ENCODE measurements at places on chromosomes 7 and 10.

DNA sequence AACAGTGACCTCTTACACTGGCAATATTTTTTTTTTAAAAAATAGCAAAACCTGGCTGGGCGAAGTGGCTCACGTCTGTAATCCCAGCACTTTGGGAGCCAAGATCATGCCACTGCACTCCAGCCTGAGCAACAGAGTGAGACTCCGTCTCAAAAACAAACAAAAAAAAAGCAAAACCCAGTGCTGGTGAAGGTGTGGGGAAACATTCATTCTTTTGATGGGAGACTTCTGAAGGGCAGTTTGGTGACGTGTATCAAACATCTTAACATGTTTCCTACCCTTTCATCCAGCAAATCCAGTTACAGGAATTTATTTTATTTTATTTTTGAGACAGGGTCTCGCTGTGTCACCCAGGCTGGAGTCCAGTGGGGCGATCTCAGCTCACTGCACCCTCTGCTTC, 58.0 kb downstream of the CHST3 start:
- no peak for DNase-seq

- no peak for DNase-seq
Measured at GRCh38 chr10:15152556-15152955, 15.9 kb downstream of the NMT2 start.

DNA sequence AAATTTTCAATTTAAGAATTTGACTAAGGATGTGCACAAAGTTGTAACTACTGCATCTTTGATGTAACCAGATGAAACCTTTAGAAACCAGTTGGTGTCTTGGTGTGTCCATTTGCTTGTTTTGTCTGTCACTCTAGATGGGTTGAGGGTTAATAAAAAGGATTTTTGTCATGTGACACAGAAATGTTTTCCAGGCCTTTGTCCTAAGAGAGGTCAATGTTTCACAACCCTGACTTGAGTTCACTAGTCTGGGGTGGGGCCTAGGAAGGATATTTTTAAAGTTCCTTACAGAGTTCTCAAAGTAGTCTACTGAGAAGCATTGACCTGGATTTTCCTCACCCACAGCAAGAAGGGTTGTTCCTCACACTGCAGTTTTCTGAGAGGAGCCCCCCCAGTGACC, 90.3 kb downstream of the HERPUD2 start:
- DNase-seq: no peak

GRCh38 chr7:27616914-27617548, 45.7 kb downstream of the HIBADH start:
- no peak for DNase-seq

- no peak for DNase-seq
Measured at GRCh38 chr7:498678-499641, 20.7 kb downstream of the PDGFA start.

DNA sequence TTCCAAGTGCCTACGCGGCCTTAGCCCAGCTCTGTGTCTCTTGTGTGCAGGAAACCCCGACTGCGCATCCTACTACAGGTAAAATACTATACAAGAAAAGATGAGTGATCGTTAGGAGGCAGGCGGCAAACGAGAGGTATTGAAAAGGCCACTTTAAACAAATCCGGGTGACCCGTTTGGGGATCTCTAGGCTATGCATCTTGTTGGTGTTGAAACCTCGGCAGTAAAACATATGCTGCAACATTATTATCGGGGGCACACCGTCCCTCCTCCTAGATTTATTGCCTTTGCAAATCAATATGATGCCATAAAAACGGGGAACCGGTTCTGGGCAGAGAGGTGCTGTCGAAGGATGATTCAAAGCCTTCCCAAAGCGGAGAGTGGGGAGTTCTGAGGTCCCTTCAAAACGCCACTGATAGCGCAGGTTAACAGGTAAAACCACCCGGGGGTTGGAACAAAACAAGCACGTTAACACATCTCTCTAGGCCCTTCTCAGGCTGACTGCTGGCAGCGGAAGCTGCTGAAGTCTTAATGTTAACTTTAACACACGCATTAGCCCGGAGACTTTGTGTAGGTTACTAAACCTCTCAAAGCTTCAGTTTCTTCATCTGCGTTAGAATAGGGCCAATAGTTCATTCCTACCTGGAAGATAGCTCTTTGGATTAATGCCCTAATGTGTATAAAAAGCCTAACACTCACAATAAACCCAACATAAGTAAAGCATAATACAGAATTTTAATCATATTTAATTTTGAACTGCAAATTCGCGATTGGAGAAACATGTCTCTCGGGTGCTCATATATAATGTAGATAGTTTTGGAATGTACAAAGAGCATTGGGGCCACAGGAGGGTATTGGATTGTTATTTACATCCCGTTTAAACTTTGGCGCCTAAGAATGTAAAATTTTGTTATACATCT, 2.6 kb upstream of the TBX20 start:
- DNase-seq: no peak

DNA sequence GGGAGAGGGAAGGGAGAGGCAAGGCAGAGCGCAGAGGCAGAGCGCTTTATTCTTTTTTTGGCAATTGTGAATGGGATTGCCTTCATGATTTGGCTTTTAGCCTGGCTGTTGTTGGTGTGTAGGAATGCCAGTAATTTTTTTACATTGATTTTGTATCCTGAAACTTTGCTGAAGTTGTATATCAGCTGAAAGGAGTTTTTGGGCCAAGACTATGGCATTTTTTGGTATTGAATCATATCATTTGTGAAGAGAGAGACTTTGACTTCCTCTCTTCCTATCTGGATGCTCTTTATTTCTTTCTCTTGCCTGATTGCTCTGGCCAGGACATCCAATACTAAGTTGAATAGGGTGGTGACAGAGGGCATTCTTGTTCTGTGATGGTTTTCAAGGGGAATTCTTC, 291.3 kb downstream of the REEP3 start:
- DNase-seq: no peak

- DNase-seq: no peak
Measured at GRCh38 chr10:77463967-77464745, 173.5 kb downstream of the KCNMA1 start.

DNA sequence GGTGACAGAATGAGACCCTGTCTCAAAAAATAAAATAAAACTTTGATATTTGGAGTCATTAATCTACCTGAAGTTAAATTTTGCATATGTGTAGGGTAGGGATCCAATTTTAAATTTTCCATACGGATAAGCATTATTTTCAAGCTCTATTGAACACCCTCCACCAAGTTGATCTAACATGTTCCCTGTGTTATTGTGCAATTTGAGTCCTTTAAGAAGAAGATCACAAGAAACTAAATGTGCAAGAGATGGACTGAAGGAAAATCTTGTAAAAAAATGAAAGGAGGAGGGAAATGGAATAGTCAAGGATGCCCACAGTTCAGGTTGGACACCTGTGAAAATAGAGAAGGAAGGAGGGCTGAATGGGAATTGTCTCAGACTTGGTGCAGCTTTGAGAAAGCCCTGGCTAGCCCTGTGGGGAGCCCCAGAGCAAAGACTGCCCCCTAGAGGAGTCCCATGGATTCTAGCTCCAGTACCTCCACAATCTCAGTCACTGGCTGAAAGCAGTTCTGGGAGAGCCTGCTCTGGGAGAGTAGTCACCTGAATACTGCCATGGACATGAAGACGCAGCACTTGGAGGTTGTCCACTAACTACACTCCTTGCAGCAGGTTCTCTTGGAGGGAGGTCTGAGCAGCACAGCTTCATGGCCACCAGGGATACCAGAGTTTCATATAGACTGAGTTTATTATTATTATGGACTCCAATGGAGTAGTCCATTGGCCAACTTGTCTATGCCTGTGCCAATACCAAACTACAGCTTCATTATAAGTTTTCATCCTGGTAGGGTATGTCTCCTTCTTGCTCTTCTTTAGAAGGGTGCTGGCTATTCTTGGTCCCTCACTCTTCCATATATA, 5.7 kb upstream of the TIAL1 start:
- peak; percentile 53 for DNase-seq

GRCh38 chr10:84523526-84523925, 195.1 kb downstream of the CCSER2 start:
- DNase-seq: no peak

- no peak for DNase-seq
Measured at GRCh38 chr7:193481-194251, 1.3 kb downstream of the FAM20C start.

GRCh38 chr10:133258818-133259601, 17.7 kb downstream of the ADAM8 start:
- DNase-seq: peak; percentile 91

DNA sequence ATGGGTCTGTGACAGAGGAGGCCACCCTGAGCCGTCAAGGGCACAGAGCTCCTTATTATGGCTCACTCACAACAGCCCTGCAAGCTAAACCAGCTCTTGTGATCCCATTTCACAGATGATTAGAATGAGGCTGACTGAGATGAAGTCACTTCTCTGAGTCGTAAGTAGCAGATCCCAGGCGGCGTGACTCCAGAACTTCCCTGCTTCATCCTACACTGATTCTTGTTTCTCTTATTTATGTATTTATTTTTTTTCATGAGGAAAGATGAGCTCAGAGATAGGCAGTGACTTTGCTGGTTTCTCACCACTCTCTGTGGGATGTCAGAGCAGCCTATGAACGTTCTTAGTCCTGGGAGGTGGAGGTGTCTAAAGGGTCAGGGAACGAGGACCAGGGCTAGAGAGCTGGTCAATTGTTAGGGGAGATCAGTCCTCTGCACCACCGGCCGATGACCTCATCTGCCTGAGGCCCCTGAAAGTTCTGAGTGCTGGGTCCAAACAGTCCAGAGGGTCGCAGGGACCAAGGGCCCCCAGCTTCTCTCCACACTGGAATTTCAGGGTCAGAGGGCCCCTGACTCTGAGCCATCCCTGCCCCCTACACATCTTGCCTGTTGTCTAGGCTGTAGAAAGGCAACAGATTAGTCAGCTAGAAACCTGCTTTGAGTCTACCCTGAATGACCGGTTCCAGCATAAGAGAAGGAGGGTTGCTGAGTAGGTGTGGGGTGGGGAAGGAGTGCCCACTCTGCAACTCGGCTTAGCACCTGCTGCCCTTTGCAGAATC, 17.9 kb downstream of the CLRN3 start:
- DNase-seq: no peak

DNA sequence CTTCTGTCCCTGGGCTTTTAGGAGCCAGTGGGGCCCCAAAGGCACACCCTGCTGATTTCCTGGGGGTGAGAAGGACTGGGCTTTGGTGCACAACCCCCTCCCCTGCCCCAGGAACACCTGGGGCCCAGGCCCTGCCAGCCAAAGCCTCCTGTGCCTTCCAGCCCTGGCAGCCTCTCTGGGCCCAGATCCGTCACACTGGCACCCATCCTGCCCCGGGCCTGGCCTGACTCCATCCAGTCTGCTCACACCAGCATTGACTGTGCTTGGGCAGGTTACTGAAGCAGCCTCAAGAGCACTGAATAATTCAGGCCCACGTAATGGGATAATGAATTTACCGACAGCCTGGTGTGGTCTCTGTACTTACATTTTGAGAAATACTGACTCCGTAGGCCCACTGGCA, 12.0 kb upstream of the COMTD1 start:
- DNase-seq: no peak

- no peak for DNase-seq
Measured at GRCh38 chr7:66597461-66597860, 31.2 kb upstream of the KCTD7 start.

GRCh38 chr10:8502573-8502972, 448.1 kb downstream of the GATA3 start:
- no peak for DNase-seq

DNA sequence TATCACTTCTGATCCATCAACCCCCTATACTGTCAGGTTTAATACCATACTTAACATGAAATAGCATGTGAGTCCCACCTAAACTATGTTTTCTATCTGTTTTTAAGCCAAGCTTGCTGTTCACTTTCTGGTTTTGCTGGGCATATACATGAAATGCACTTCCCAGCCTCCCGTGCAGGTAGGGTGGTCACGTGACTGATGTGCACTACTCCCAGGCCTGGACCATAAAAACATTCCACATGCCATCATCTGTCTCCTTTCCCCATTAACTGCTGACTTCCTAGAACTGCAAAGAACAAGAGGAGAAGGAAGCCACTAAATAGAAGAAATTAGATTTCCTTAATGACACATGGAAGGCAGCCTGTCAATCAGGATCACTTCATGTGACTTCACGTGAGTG, 40.1 kb upstream of the CALD1 start:
- no peak for DNase-seq

GRCh38 chr7:4134631-4135030, 547.5 kb upstream of the FOXK1 start:
- no peak for DNase-seq

DNA sequence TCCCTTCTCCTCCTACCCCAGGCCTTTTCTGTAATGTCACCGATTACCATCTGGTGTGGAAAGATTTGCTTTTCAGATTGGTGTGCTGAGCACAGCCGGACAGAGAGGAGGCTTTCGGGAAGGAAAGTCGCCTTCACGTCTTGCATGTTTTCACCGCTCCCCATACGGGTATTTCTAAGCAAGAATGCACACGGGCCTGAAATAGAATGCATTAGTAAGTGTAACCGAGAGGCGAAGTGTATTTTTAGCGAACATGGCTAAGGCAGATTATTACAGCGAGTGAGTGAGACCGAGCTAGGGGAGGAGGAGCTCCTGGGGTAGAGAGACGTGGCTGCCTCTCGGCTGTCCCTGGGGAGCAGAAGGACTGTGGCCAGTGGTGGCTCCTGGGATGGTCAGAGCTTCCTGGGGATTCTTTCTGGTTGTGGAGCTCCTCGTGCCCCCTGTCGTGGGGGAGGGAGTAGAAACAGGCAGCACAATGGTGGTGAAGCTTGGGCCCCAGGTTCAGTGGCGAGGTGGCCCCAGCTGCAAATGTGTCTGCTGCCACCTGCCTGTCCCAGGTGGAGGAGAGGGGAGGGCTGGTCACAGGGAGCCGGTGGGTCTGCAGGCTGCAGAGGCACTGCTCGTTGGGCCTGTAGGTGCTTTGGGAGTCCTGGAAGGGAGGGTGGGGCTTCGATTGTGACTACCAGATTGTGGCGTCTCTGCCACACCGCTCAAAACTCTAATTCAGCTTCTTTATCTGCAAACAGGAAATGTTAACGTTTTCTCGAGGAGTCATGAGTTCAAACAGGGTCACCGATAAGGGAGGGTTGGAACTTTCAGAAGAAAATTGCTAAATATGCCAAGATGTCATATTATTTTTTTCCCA, 135.8 kb downstream of the CAMK1D start:
- peak; percentile 49 for DNase-seq

DNA sequence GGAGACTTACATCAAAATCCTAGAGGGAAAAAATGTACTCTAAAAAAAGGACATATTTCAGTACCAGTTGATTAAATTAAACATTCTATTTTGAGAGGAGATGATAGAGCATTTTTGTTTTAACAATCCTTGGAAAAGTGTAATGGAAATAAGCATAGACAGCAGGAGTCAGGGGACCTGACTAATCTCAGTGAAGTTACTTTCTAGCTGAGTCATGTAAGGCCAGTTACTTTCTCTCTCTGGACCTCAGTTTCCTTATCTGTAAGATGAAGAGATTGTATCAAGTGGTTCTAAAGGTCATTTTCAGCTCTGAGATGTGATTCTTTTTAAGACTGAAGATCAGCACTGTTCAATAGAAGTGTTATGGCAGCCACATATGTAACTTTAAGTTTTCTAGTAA, 44.1 kb downstream of the VTI1A start:
- DNase-seq: no peak

DNA sequence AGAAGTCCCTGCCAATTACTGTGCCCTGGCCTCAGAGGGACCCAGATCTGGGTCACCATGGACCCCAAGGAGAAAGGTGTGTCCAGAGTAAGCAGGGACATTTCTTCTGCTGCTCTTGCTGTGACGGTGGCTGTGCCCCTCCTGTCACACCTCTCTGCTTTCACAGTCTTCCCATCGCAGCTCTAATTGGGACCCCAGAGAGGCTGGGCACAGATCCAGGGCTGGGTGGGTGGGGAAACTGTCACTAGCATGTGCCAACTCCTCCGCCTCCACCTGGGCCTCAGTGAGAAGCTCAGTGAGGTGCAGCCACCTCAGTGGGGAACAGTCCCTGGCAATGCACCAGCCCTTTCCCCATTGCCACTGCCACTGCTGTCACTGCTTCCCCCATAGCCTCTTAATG, 37.3 kb upstream of the ADCYAP1R1 start:
- no peak for DNase-seq

Measured in activated T-cell treated with anti-CD3 and anti-CD28 coated beads, Interleukin-2, amount 50 U/mL, for 72 hours (primary cell).